ENCODE measurements at places on chromosomes 7 and 10.

DNA sequence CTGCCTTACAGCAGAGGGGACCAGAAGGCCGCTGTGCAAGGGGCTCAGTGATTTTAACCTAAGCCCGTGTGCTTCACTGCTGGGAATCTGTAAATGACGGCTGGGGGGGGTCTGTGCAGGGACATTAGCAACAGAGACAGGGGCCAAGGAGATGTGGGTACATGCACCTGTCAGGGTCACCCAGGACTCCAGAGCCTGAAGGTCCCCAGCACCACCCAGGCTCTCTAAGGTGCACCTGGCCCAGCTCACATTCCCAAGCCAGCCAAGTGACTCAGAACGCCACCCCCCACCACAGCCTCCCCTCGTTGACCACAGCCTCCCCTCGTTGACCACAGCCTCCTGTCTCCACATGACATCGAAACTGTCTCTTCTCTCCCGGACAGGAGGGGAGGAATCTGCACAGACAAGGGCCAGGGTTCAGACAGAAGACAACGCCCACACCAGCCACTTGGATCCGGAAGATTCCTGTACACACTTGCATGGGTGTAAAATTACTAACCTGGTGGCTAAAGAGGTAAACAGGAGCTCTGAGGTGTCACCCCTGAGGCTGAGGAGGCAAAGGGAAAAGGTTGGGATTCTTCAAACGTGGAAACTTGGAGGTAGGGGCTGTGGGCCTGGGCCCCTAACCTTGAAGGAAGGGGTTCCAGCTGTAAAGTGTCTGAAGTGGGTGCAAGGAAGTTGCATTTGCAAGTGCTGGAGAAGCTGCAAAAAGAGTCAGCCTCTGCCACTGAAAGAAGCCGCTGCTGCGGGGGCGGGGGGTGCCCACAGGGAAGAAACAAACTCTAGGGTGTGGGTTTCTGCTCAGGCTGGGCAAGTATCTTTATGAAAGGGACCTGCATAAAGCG is 27.0 kb downstream of the CALML3 start:
- H3K27ac ChIP-seq = no peak overlapping the region
- peaks cover 17% of the 10 kb centered on the region for H3K4me1 ChIP-seq
- H3K4me3 ChIP-seq = no peak overlapping the region

DNA sequence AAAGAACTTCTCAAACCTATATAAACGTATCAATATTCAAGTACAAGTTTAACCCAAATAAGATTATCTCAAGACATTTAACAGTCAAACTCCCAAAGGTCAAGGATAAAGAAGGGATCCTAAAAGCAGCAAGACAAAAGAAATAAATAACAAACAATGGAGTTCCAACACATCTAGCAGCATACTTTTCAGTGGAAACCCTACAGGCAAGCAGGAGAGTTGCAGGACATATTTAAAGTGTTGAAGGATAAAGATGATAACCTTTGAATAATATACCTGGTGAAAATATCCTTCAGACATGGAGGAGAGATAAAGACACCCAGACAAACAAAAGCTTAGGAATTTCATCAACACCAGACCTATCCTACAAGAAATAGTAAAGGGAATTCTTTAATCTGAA is 82.8 kb downstream of the TES start:
- H3K27ac ChIP-seq = no peak overlapping the region
- no peaks in the 10 kb centered on the region for H3K36me3 ChIP-seq
- DNase-seq = no peak
- no peaks in the 10 kb centered on the region for H3K4me1 ChIP-seq

DNA sequence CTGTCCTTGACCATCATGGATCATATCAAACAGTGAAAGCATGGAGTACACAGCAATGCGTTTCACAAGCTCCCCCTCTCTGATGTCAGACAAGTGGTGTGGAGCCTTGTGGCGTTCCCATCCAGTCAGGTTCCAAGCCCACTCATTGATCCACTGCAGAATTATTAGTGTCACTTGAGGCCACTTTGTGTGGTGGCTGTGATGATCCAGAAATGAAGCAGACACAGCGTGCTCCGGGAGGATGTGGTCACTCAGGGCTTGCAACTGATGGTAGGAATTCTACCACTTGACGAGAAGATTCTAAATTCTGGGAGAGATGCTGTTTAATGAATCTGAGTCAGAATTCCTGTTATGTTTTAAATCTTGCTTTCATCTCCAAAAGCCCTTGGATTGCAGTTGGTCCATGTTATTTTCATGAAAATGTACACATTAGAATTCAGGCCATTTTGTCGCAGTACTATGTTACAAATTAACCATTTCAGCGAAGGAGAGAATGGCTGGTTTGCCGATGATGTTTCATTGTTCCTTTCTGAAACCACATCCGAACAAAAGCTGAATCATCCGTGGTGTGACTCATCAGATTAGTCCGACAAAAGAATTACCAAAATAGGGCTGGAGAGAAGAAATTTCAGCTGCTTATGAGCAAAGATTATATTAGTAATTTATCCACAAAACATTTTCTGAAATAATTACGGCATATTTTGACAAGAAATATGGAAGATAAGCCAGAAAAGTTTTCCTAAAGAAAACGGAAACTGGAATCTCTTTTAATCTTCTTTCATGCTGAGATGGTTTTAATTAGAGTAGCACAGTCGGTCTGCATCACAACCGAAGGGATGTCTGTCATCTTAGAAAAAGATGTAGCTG is 48.1 kb downstream of the INSYN2A start:
- H3K4me3 ChIP-seq = no peak overlapping the region
- H3K27ac ChIP-seq = no peak overlapping the region
- H3K36me3 ChIP-seq = no peaks in the 10 kb centered on the region
- H3K4me1 ChIP-seq = no peaks in the 10 kb centered on the region

- no peaks in the 10 kb centered on the region for H3K4me1 ChIP-seq
- no peak overlapping the region for H3K4me3 ChIP-seq
- H3K27ac ChIP-seq = no peak overlapping the region
- DNase-seq = no peak
- H3K27me3 ChIP-seq = no peaks in the 10 kb centered on the region
Observed at GRCh38 chr7:130383187-130383980, 3.1 kb downstream of the CPA1 start.

- H3K36me3 ChIP-seq = no peaks in the 10 kb centered on the region
- no peak overlapping the region for H3K4me3 ChIP-seq
- no peaks in the 10 kb centered on the region for H3K27me3 ChIP-seq
- no peaks in the 10 kb centered on the region for H3K4me1 ChIP-seq
- no peak for DNase-seq
Observed at GRCh38 chr7:87480386-87480785, 4.9 kb upstream of the ABCB4 start.

DNA sequence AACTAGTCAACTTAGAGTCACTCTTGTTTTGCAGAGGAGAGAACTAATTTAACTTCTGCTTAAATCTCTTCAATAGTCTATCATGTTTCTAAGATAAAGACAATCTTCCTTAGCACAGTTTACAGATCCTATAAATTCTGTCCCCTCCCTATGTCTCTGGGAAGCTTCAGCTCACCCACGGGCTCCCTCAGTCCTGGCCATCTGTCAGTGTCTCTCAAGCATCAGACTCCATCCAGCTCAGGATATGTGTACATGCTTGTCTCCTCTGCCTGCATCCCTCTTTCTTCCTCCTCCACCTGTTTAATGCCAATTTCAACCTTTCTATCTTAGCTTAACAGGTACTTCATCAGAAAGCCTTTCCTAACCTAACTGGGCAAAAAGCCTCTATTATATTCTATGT is 177.1 kb upstream of the PTER start:
- H3K36me3 ChIP-seq = no peaks in the 10 kb centered on the region
- H3K27me3 ChIP-seq = no peaks in the 10 kb centered on the region
- no peak overlapping the region for H3K27ac ChIP-seq
- H3K4me3 ChIP-seq = no peak overlapping the region
- H3K4me1 ChIP-seq = no peaks in the 10 kb centered on the region
- no peak for DNase-seq

GRCh38 chr7:91527460-91527859 is 263.2 kb downstream of the FZD1 start:
- no peaks in the 10 kb centered on the region for H3K27me3 ChIP-seq
- no peak for DNase-seq
- no peak overlapping the region for H3K27ac ChIP-seq

GRCh38 chr7:132571970-132572369 is 4.3 kb downstream of the PLXNA4 start:
- no peak overlapping the region for H3K4me3 ChIP-seq
- no peak for DNase-seq
- no peaks in the 10 kb centered on the region for H3K4me1 ChIP-seq
- H3K36me3 ChIP-seq = no peaks in the 10 kb centered on the region
- H3K27me3 ChIP-seq = no peaks in the 10 kb centered on the region

- H3K4me1 ChIP-seq = no peaks in the 10 kb centered on the region
- no peak for DNase-seq
- no peak overlapping the region for H3K27ac ChIP-seq
- no peak overlapping the region for H3K4me3 ChIP-seq
- no peaks in the 10 kb centered on the region for H3K36me3 ChIP-seq
Observed at GRCh38 chr7:22849662-22850061, 27.0 kb upstream of the TOMM7 start.

DNA sequence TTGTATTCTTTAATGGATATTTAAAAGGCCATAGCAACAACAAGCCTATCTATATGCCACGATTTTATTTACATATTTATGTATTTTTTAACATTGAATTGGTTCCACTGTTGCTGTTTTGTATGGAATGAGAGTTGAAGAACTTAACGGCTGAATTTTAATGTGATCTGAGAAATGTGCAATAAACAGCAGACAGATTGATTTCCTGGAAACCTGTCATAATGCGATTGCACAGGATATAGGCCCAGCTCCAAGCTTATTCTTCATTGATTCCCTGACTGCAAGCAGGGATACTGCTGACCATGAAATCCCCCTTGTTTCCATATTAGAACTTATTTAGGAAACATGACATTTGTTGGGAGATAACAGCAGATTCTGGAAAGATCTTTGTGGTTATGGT is 195.6 kb downstream of the KCND2 start:
- H3K27ac ChIP-seq = no peak overlapping the region
- no peaks in the 10 kb centered on the region for H3K4me1 ChIP-seq
- no peaks in the 10 kb centered on the region for H3K27me3 ChIP-seq
- no peaks in the 10 kb centered on the region for H3K36me3 ChIP-seq
- H3K4me3 ChIP-seq = no peak overlapping the region

GRCh38 chr10:87775766-87776165 is 42.3 kb downstream of the ATAD1 start:
- no peak overlapping the region for H3K27ac ChIP-seq
- no peaks in the 10 kb centered on the region for H3K36me3 ChIP-seq
- H3K4me3 ChIP-seq = no peak overlapping the region
- DNase-seq = no peak
- H3K4me1 ChIP-seq = no peaks in the 10 kb centered on the region

- H3K27ac ChIP-seq = no peak overlapping the region
- H3K4me3 ChIP-seq = no peak overlapping the region
- no peaks in the 10 kb centered on the region for H3K36me3 ChIP-seq
- no peaks in the 10 kb centered on the region for H3K27me3 ChIP-seq
- H3K4me1 ChIP-seq = no peaks in the 10 kb centered on the region
Observed at GRCh38 chr7:43553999-43554398, 28.9 kb upstream of the STK17A start.

DNA sequence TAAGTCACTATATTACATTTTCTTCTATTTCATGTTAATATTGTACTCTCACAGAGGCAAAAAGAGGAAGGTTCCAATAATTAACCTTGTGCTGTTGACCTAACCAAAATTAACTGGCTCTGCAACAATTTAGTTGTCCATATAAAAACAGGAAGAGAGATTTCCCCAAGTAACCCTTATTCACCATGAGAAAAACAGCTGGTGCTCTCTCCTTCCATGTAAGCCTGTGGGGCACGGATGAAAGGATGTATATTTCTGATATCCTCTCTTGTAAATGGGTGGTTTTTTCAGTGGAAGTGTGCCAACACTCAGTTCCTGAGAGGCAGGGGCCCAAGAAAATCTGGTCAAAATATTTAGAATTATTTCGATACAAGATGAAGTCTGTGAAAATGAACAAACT is 358.1 kb downstream of the CRPPA start:
- DNase-seq = no peak
- no peak overlapping the region for H3K27ac ChIP-seq
- no peaks in the 10 kb centered on the region for H3K36me3 ChIP-seq
- H3K27me3 ChIP-seq = no peaks in the 10 kb centered on the region
- H3K4me3 ChIP-seq = no peak overlapping the region

DNA sequence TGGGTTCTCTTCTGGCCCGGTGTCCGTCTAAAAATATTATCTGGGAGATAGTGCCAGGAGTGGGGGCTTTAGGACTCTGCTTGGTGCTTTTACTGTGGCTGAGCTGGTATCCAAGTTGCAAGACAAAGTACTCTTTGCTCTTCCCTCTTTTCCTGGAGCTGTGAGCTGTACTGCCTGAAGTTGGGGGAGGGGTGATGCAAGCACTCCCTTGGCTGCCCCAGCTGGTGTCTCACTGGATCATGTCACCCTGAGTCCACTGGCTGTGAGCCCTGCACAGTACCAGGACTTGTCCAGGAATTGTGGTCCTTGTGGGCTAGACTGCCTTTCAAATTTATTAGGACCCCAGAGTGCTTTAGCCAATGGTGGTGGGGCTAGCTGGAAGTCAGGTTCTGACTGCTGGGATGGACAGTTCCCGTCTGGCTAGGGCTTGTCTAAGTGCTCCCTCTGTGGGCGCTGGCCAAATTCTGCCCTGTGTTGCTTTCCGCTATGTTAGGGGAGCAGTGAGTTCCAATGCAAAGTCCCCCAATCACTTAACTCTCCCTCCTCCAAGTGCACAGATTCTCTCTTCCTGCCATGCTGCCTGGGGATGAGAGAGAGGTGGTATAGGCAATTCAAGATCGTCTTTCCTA is 13.1 kb downstream of the CC2D2B start:
- H3K27me3 ChIP-seq = no peaks in the 10 kb centered on the region
- H3K36me3 ChIP-seq = no peaks in the 10 kb centered on the region
- H3K4me3 ChIP-seq = no peak overlapping the region
- no peak for DNase-seq

- H3K4me3 ChIP-seq = no peak overlapping the region
- no peak for DNase-seq
- H3K36me3 ChIP-seq = no peaks in the 10 kb centered on the region
- H3K27ac ChIP-seq = peak overlapping the region; percentile 70
Observed at GRCh38 chr10:33298893-33299292, 35.6 kb downstream of the NRP1 start.

GRCh38 chr7:122258971-122259370 is 45.6 kb downstream of the FEZF1 start:
- no peaks in the 10 kb centered on the region for H3K4me1 ChIP-seq
- no peak overlapping the region for H3K27ac ChIP-seq
- H3K27me3 ChIP-seq = no peaks in the 10 kb centered on the region
- no peaks in the 10 kb centered on the region for H3K36me3 ChIP-seq
- DNase-seq = no peak
